ENCODE measurements at places on chromosomes 2 and 18.

DNA sequence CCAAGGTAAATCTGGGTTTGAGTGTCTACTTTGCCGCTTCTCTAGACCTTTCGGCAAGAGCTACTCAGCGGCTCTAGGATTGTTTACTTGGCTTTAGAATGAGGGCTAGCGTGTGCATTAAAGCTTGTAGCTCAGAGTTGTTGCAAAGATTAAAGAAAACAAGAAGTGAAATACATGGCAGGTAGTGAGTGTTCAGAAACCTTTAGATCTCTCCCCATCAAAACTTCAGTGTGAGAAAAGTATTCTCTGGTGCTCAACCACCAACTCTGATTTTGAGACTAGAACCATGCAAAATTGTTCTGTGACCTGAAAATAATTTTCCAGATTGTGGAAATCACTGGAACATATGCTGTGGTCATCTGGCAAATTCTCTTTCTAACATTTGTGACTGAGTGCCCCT is 512.0 kb downstream of the CMPK2 start:
- DNase-seq: no peak

GRCh38 chr18:26480897-26481795 is 67.2 kb downstream of the KCTD1 start:
- DNase-seq: no peak

DNA sequence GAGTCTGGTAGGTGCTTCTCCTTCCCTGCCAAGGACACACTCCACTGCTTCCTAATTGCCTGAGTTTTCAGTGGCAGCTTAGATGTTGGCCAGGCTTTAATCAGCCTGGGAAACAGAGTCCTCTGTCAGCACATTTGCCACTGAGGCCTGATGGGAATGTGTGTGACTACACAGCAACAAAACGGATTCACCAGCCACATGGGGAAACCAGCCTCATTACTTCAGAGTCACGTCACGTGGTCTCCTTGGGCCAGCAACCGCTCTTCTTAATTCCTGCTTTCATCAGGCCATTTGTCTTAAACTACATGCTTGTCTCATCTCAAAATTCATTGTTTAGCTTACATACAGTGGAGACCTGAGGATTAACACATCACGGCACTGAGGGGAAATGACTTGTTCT is 93.9 kb upstream of the LTBP1 start:
- no peak for DNase-seq

- no peak for DNase-seq
These were observed 67.9 kb upstream of the PNPT1 start for GRCh38 chr2:55761526-55761925.

DNA sequence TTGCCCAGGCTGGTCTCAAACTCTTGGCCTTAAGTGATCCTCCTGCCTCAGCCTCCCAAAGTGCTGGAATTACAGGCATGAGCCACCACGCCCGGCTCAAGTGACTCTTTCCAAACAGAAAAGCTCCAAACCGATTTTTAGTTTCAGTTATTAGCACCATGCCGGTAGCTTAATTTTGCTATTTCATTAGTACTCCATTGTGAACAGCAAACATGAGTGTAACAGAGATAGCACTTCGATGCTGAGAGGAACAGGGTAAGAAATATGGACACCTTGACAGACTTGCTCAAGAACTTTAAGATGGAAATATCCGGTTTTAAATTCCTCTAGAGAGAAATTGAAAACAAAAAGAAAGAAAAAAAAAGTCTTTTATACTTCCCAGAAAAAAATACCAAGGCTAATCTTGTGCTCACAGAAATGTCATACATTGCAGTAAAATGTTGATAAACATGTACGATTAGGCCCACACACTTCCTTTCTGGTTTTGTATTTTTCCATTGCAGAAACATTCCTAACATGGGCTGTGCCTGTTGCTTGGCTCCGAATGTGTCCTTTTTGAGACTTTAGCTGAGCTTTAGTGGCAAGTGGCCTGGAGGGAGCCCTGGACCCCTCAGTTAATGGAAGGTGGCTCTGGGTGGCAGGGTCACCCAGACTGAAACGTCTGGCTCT is 18.3 kb downstream of the FHL2 start:
- no peak for DNase-seq

DNA sequence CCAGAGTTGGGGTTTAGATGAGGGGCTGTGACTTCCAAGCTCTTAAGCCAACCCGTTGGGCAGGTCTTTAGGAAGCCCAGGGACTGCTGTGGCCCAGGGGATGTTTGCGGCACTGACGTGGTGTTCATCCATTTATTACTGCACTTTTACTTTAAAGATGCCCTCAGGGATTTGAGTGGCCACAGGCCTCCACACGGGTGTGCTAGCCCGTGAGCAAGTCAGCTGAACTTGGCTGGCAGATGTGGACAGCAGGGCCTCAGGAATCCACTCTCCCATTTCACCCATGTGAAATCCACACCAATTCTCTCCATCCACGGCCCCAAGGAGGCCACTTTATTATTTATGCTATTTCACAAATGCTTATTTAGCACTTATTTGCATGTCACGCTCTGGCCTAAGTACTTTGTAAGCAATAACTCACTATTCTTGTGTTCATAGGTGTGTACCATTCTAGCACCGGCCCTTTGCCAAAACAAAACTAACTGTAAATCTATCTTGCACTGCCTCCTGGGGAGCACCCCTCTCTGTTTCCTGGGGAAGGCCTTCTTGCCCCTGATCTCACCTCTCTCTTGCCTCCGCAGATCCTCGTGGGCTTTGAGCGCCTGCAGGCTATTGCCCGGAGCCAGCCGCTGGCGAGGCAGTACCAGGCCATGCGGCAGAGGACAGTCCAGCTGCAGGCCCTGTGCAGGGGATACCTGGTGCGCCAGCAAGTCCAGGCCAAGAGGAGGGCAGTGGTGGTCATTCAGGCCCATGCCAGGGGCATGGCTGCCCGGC is 39.1 kb upstream of the GPR17 start:
- DNase-seq: no peak

GRCh38 chr18:22484471-22484870 is 66.8 kb upstream of the CTAGE1 start:
- DNase-seq: no peak

- DNase-seq: no peak
These were observed 34.8 kb downstream of the TBC1D8 start for GRCh38 chr2:101116348-101116747.

DNA sequence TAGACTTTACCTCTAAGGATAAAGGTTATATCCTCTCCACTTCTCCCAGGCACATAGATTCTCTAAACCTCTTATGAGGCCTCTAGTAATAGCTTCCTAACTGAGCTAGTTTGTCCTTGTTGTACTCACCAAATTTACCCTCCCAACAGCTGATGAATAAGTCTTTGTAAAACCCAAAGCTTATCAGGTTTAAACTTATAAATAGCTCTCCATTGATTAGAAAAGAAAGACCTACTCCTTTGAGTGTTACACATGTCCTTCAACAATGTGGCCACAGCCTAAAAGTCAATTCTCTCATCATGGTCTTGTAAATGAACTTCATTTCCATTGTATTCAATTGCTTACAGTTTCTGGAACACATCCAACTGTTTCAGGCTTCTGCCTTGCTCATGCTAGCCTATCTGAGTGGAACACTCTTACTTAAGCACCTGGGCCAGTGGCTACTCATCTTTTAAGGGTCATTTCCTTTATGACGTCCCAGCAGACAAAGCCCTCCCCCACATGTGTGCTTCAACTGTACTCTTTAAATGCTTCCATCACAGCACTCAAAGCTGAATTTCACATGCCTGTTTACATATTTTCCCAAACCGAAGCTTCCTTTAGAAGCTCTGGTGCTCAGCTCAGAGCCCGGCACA is 131.6 kb downstream of the CDH2 start:
- no peak for DNase-seq

GRCh38 chr18:79548621-79548985 is 131.0 kb upstream of the CTDP1 start:
- no peak for DNase-seq

- DNase-seq: no peak
These were observed 186.4 kb downstream of the MREG start for GRCh38 chr2:215826838-215827441.

DNA sequence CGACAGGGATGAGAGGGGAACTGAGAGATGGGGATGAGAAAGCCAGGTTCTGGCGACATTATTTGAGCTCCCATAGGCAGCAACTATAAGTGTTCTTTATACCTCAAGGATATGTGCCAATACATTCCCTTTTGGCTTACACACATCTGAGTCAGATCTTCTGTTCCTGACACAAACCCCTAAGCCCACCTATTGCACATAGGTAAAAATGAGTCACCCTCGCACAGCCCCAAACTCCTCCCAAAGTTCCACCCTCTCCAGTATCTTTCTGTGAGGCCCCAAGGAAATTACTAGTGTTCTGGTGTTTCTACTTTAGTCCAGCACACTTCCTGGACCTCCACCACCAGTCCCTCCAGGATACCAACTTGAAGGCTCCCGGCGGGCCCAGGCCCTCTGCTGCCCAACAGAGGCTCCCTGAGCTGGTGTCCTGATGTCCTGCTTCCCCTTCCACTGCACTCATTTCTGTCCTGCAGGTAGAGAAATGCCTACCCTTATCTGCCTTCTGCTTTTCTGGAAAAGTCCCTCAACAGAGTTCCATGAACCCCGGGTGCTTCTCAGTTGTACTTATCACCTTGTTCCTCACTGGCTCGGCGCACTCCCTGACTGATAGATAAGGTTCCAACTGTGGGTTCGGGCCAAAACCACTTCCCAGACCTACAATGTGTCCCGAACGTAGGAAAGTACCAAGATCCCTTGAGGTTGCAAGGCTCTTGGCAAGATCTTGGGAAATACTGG is 125.5 kb downstream of the EN1 start:
- no peak for DNase-seq

- no peak for DNase-seq
These were observed 1.1 kb downstream of the LMAN1 start for GRCh38 chr18:59357928-59358327.

- DNase-seq: no peak
These were observed 22.3 kb downstream of the KRTCAP3 start for GRCh38 chr2:27464443-27464842.

DNA sequence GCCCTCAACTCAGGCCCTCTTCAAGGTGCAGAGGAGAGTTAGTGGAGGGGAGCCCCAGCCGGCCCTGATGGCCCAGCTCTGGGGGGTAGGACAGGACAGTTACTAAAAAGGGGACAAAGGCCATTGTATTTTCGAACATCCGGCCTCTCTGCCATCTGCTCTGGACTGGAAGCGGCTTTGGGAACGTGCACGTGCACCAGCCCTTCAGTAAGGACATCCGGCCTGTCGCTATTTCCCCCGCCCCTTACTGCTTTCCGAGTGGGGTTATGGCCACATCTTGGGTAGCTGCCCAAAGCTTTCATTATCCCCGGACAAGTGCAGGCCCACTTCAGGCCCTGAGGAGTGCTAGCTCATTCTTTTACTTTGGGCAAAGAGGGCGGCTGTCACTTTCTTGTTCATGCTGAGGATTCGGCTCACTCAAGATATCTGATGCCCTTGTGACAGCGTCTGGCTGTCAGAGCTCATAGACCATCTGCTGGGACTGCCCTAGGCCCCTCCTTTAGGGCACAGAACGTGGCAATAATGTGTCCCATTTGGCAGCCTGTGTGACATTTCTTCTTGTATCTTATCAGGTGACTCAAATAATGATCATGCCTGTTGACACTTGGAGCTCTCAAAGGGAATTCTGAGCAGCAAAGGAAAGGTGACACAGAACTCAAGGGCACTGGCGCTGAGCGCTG is 17.5 kb downstream of the SLC4A3 start:
- DNase-seq: no peak

DNA sequence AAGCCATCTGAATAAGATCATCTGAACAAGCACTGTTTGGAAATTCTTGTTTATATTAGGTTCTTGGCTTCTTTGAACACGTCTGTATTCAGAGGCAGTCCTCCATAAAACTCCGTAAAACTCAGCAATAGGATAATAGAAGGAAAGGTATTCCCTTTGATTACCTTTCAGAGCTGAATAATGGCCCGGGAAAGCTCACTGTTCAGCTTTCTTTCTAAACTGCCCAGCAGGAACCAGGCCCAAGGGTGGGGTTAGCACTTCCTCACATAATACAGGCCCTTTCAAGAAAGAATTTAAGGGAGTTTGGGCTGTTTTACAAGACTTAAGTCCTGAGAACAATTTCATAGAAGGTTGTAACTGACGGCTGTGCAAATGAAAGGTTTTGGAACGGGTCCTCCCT is 72.2 kb upstream of the PHLPP1 start:
- DNase-seq: no peak

DNA sequence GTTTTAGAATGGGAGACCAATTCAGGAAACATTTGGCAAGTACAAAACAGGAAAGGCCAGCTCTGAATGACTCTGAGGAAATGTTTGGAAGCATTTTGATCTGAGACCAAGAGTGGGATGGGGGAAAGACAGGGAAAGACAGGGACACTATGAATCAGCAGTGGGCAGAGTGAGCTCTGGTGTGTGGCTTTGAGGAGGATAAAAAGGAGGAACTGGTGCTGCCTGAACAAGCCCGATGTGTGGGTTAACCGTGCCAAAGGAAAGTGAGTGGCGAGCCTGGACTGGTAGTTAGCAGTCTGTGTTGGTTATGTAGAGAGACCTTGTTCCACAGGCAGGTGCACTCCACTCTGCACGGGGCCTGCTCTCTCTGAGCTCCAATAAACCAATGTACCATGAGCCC is 5.3 kb downstream of the MFSD6 start:
- DNase-seq: no peak

Measured in activated T-helper 9 cell treated with anti-CD3 and anti-CD28 coated beads, Interleukin-2, amount 50 U/mL, for 16 hours (primary cell).